ENCODE measurements at places on chromosomes 5 and 9.
A peak's percentile ranks its signal among the peaks of the same experiment; 100 is the strongest.

DNA sequence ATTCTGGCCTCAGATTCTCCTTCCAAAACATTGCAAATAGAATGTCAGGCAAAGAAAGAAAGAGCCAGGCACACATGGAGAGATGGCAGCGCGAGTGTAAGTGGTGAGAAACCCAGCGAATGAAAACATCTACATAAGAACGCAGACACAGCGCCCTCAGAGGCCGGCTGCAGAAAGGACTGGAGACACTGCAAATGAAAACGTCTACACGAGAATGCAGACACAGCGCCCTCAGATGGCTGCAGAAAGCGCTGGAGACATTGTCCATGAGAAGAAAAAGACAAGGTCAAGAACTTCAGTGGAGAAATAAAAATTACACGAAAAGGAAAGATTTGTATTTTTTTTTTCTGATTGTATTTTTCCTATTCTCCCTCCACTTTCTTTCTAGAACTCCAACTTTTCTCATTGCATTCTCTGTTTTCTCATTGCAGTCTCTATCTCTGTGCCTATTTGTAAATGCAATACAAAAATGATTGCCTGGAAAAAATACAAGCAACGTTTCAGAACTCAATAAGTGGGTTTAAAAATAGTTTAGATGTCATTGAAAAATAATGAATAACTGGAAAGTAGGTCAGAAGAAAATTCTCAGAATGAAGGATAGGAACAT is 117.9 kb upstream of the LPCAT1 start:
- peak; percentile 18 for DNase-seq

GRCh38 chr5:59648038-59648831 is 245.3 kb downstream of the PDE4D start:
- DNase-seq = no peak

DNA sequence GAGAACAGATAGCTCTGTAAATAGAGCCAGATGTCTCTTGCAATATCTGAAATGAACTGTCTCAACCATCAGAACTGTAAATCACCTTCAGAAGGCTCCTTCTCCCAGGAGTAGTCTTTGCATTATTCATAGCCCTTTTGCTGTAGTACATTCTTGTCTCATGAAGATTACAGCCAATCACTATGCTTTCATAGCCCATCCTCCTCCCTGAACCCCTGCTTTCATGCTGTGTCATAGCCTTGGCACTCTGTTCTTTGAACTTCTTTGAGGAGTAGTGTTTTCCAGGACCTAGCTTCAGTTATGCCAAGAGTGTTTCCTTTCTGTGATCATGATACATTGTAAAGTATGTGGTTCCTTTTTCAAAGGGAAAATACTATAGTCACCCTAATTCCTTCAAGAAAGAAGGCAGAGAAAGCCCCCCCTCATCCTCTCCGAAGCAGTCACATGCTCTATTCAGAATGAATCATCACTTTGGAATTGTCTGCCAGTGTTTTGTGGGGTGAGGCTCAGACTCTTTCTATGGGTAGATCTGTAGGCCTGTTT is 61.1 kb downstream of the GRIA1 start:
- no peak for DNase-seq

GRCh38 chr9:17222932-17223331 is 88.1 kb downstream of the CNTLN start:
- DNase-seq = no peak

DNA sequence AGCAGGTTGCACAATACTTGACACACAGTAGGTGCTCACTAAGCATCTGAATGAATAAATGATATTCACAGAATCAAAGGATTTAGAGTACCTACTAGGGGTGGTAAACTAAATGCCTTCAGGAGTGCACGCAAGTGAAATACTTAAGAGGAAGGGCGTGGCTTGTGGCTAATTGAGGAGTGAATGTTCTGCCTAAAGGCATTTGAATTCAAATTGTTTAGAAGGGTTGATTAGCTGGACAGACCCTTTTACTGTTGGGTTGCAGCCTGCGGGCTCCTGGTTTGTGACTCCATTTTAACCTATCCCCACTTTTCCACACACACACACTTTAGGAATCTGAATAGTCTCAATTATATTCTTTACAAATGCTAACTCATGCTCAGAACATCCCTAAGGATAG is 63.1 kb downstream of the PPP2R2B start:
- DNase-seq = no peak

GRCh38 chr5:132257131-132258101 is at the start of gene PDLIM4:
Gene PDLIM4 (plus strand): TSS chr5:132257696. CDS start chr5:132257735, 39 bp downstream.
- DNase-seq = no peak

DNA sequence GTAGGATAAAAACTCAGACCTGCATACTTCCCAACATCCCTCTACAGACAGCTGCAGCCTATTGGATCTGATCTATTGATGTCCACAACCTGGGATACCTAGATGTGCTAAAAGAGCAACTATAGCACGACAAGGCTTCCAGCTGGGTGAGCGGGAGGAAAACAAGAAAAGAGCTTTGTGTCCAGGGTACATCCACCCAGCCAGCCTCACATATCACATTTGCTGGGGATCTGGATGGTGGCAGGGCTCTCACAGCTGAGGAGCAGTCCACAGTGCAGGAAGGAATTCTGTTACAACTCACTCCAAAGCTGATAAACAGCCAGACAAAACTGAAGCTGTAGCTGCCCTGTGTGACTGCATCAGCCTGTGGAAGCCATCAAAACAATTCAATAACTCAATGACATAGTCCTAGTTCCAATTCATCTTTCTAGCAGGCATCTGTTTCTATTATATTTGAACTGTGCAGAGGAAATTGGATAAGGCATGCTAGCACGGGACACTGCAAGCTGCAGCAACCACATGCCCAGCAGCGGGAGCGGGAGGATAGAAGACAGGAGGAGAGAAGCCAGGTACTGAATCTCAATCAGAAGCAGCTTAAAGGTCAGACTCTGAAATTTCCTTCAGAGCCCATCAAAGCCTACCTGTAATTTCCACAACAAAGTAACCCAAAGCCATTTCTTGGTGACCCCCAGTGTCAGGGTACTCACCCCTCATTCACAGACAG is 45.0 kb downstream of the MED10 start:
- no peak for DNase-seq

DNA sequence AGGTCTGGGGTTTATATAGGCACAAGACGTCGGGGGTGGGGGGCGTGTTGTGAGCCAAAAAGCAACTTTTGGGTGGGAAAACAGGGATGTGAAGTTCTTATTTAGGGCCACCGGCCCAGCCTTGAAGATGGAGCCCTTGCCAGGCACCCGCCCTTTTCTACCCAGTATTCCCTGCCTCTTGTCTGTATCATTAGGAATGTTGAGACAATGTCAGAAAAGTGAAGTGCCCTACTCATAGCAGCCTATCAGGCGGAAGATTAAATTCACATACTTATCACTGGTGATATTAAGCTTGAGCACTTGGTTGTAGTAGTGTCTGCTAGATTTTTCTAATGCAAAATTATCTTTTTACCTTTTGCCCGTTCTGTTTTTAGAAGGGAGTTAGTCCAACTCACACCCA is 293.5 kb downstream of the CDH10 start:
- DNase-seq = no peak

- DNase-seq = no peak
Measured at GRCh38 chr5:172402531-172403188, 51.7 kb downstream of the SH3PXD2B start.

DNA sequence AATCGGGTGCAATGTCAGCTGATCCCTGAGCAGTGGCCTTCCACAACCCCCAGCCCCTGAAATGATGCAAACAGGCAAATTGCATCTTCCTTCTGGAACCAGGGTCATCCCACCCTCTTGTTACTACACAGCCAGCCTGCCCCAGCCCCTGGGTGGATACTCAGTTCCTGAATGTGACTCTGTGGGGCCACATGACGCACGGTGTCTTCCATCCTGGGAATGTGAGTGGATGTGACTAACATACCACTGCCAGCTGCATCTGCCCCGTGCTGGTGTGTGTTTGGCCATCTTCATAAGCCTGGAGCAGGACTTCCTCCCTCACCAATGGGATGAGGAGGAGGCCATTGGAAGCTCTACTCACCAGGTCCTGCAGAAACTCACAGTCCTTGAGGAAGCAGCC is 257.9 kb upstream of the ADAMTS16 start:
- DNase-seq = no peak

- DNase-seq = no peak
Measured at GRCh38 chr5:134143431-134143830, 28.9 kb downstream of the TCF7 start.
